Spleen (tissue), 13 donors: ENCODE measurements at places on chromosomes 2 and 18. TPM values are rescaled to one million over a fixed set of nuclear protein-coding genes. Genes with fewer than 3 reads are reported as not detected.

Gene CDH2
- total RNA-seq: 14.3 TPM

DNA sequence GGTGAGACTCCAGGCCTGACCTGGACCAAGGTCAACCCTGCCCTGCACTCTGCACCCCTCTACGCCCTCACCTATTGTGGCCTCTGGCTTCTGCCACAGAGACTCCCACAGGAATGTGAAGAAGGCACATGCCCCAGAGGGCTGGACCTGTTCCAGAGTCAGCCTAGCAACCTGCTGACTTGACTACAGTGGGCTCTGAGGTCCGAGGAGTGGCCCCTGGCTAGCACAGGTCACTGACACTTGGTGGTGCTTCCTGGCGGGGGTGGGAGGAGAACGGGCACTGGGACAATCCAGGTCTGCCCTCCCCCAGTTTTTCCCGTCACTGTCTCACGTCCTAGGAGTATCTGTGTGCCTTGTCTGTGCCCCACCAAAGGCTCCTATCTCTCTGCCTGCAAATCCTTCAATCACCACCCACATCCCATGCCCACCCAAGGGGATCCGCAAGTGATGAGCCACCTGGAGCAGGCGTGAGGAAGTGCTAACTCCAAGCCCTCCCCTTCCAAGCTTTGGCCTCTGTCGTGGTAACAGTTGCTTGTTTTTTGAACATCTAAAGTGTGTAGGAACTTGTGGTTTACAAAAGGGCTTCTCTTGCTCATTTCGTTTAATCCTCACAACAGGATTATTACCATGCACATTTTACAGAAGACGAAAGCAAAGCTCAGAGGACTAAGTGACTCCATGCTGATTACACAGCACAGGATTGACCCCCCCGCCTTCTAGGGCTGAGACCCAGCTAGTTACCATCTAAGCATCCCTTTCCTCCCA is 86.2 kb downstream of the MCFD2 start:
- DNase-seq: no peak

GRCh38 chr18:6270771-6271216 is 143.9 kb downstream of the L3MBTL4 start:
- no peak for DNase-seq

DNA sequence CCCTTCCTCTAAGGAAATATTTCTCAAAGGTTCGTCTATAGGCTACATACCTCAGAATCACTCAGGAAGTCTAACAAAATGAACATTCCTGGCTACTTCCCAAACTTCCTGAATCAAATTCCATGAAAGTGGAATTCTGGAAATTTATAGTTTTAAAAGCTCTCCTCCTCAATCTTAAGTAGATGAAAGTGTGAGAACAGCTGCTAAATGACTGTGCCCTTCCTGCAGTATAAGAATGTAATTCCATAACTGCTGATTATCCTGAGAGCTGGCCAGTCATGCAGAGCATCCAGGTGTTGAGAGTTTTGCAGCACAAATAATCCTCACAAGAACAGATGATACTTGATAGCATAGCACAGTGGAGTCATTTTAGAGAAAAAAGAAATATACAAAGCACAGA is 265.0 kb downstream of the KCNJ3 start:
- DNase-seq: no peak

DNA sequence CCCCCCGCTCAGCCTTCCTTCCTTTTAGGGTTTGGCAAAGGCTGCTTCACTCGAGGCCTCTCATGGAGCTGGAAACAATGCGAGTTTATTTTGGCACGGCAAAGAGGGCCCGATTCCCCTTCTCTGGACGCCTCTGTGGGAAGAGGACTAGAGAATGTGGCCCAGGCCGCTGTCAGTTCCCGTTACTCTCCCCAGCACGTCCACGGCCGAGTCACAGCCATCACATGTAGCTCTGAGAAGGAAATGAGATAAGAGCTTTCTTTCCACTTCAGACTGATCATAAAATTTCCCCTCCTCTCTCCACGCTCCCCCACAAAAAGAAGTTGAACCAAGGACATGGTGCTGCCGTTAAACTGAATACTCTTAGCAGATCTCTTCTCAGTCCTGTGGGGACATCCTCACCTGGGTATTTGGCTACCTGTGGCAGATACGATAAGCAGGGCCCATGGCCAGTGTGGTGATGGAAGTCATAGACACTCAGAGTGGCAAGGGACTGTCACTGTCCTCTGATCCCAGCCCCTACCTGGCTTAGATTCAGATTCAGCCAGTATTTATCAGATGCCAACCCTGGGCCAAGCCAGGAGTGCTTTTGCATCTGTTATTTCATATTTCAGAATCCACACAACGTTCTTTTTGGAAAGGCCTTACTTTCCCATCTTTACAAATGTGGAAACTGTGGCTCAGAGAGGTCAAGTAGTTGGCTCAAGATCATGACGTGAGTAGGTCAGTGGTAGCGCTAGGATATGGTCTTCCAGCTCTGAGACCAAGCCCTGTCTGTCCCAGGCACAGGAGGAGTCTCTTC is 101.2 kb downstream of the MCFD2 start:
- peak; percentile 74 for DNase-seq

- no peak for DNase-seq
Observed at GRCh38 chr2:111105926-111106325, 14.8 kb upstream of the BCL2L11 start.

Gene POTEJ
- not detected for total RNA-seq

Gene SOX11
- total RNA-seq: 0.26 TPM

GRCh38 chr2:55165626-55166025 is 66.5 kb downstream of the CLHC1 start:
- DNase-seq: no peak
